ENCODE measurements at places on chromosomes 4 and X.

GRCh38 chrX:150313514-150313913 lies 49.6 kb upstream of the MAMLD1 start:
- no peak for DNase-seq

DNA sequence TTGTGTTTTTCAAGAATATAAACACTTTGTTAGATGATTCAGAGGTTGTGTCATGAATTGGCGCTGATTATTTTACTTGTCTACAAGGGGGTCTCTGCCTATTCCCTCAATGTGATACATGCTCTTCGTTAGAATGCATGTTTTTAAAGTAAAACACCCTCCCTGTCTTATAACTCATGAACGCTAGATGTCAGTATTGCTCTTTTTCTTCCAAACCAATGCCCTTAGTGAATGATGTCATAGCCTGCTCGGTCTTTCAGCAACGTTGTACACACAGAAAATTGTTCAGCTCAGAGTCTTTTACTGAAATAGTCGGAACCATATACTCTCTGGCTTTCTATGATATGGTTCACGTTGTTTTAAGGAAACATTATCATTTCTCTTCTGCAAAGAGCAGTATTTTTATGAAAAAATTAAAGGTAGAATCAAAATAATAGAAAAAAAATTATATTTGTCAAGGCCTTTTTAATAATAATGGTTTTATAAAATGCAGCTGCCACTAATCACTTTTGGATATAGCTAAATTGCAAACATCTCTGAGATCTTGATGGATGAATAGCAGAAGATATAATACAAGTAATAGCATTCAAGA lies 292.9 kb downstream of the TLL1 start:
- DNase-seq, result no peak

GRCh38 chrX:103439161-103439560 lies 62.8 kb downstream of the BEX3 start:
- DNase-seq, result no peak

DNA sequence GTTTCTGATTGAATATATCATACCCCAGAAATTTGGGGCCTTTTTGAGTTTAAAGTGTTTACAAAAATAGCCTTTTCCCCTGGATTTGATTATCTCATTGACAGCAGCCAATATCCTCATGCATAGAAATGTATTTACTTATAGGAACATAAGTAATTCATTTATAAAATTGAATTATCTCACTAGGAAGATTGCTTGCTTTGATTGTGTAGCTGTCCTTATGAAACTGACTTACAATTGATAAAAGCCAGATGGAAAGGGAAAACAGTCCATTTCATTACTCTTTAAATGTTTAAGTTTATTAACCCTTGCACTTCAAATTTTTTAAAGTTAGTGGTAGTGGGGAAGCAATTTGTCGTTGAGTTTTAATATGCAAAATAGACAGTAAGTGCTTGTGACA lies 310.2 kb upstream of the TBX22 start:
- no peak for DNase-seq
